ENCODE measurements at places on chromosomes 3 and 15.
A peak's percentile ranks its signal among the peaks of the same experiment; 100 is the strongest.

- DNase-seq: peak; percentile 51
Measured at GRCh38 chr15:73273181-73274002, 95.4 kb downstream of the HCN4 start.

- DNase-seq: no peak
Measured at GRCh38 chr15:70376031-70376928, 278.6 kb upstream of the TLE3 start.

GRCh38 chr3:36823806-36824205 lies 59.5 kb upstream of the DCLK3 start:
- DNase-seq: no peak

GRCh38 chr15:66849393-66849745 lies 147.3 kb downstream of the SMAD6 start:
- DNase-seq: no peak

DNA sequence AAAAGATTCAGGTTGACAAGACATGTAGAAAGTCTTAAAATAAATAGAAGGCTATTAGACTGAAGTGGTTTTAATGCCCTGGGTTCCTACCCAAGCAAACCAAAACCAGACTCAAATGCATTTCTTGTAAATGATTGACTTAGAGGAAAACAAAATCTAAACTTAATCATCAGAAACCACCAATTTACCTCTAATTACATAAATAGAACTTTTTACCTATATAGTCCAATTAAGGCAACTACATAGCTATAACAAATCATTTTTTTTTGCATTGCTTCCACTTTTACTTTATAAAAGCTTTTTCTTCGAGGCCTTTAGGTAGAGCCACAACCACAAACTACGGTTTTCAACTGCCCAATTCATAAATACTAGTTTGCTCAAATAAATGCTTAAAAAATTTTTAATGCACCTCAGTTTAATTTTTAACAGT lies 231.3 kb upstream of the ARHGEF26 start:
- DNase-seq: no peak

- no peak for DNase-seq
Measured at GRCh38 chr3:177752831-177753230, 555.5 kb upstream of the TBL1XR1 start.

DNA sequence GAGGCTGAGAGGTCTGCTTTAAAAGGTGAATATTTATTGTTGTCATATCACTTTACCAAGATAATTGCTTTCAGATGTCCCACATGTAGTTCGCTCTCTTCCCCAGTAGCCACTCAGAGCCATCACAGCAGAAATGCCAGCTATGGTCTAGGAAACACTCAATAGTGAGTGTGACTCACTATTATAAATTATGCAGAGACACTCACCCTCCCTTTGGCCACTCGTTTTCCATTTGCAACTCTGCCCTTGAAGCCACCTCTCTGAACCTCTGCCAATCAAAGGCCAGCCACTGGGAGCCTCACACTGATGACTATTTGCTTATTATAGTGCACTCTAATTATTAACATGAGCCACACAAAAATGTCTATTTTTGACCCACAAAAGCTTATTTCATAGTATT lies 328.1 kb upstream of the ATP10A start:
- no peak for DNase-seq

GRCh38 chr3:160498202-160498601 lies 48.6 kb upstream of the TRIM59 start:
- DNase-seq: no peak

GRCh38 chr3:39291903-39292329 lies 12.1 kb upstream of the CX3CR1 start:
- peak; percentile 75 for DNase-seq

DNA sequence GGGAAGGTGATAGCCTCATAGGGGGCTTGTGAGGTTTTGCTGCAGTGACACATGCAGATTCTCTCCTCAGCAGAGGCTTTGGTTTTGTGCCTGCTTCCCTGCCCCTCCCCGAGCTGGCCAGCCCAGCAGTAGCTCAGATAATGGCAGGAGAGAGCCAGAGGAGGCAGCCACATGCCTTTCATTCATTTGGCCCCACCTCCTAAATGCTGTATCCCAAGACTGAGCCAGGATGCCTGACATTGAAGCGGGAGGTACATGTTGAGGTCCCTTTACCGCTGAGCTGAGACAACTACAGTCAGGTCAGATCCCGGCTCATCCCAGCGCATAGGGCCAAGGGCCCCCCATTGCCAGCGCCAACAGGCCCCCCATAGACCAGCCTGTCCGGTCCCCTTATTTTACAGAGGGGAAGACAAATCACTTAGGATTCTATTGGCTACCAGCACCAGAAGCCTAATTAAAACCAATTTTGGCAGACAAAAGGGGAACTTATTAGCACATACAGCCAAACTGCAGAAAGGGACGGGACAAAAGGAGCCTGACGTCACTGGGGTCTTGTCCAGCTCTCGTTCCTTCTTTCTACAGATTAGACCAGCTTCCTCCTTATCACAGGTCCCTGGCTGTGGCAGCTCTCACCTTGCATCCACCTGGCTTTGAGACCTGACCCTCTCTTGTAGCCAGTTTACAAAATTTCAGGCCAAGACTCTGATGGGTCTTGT lies 12.1 kb upstream of the POLG start:
- no peak for DNase-seq

- no peak for DNase-seq
Measured at GRCh38 chr3:177459401-177459800, 262.1 kb upstream of the TBL1XR1 start.

- peak; percentile 45 for DNase-seq
Measured at GRCh38 chr3:116155841-116156240, 289.4 kb downstream of the LSAMP start.

- no peak for DNase-seq
Measured at GRCh38 chr15:28991236-28992171, 105.7 kb downstream of the APBA2 start.

GRCh38 chr3:114809668-114810413 lies 337.2 kb downstream of the ZBTB20 start:
- no peak for DNase-seq

DNA sequence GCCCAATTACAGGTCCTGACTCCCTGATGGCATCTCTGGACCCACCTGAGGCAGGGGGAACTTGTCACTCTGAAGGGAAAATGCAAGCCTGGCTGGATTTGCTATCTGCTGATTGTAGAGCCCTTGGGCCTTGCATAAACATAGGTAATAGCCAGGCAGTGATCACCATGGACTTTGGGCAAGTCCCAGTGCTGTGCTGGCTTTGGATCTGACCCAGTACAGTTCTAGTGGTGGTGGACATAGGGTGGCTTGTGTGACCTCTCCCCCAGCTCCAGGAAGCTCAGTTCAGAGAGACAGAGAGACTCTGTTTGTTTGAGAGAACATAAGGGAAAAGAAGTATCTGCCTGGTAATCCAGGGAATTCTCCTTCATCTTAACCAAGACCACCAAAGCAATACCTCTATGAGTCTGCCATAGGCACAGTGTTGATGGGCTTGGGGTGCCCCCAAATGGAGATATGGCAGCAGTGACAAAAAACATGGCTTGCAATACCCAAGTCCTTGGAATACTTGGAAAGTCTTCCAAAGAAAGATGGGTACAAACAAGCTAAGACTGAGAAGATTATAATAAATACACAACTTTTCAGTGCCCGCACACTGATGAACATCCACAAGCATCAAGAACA lies 348.5 kb downstream of the PYDC2 start:
- DNase-seq: no peak

DNA sequence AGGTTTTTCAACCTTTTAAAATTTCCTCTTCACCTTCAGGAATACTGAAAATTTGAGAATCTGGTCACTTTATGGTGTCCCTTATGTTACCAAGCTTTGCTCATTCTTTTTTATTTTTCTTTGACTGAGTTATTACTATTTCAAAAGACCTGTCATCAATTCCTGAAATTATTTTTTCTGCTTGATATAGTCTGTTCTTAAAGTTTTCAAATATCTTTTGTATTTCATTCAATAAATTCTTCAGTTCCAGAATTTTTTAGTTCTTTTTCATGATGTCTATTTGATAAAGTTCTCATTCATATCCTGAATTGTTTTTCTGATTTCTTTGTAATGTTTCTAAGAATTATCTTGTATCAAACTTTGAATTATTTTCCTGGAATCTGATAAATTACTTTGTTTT lies 63.9 kb downstream of the UQCC5 start:
- DNase-seq: no peak

DNA sequence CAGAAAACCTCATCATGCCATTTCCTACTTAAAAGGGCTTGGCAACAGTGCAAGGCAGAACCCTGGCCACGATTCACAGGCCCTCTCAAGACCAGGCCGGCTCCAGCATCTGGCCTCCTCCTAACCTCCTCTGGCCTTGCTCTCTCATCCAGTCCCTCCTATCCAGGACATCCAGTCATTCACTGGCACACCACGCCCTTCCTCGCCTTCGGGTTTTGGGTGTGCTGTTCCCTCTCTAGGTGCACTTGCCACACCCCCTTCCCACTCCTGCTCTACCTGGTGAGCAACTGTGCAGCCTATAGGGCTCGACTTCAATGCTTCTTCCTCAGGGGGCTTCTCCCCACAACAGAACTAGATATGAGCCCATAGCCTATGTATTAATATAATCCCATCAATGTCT lies 317.1 kb downstream of the ARRDC4 start:
- DNase-seq: no peak

DNA sequence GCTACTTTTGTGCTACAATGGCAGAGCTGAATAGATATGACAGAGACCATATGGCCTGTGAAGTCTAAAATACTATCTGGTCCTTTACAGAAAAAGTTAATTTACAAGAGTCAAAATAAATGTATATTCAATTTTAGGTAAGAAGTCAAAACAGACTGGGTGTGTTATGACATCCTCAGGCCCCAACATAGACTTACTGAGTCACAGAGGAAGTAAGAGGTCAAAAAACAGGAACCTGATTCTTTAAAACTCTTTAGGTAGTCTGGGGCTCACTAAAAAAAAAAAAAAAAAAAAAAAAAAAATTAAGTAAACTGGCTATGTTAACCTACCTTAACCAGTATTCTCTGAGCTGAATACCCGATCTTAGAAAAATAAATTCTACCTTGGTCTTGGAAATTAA lies 13.1 kb downstream of the DNAAF4 start:
- DNase-seq: no peak

DNA sequence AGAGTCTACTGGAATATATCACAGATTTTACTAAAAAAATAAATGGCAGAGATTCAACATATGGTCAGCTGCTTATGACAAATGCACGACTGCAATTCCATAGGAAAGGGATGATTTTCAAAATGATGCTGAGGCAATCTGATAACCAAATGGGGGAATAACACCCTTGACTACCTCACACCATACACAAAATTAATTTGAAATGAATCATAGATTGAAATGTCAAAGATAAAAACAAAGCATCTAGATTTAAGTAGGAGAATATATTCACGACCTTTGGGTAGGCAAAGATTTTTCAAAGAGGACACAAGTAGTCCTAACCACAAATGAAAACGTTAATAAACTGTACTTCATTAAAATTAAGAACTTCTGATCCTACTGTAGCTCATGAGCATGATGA lies 11.2 kb downstream of the SENP7 start:
- no peak for DNase-seq

DNA sequence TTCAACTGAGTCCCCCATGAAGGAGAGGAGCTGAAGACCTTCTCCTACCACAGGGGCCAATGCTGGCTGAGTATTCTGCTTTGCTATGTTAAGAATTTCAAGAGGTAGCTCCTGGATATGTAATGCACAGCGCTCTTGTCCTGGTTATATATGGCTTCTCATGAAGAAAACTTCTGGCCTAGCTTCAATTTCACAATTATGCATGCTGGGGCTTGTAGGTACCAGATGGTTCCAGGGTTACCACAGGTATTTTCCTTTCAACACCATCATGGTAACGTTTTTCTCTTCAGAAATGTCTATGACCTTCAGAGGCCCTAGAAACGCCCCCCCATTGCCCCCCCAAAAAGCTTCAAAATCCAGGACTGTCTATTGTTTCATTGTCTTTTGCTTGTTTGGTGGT lies 311.7 kb upstream of the ICE2 start:
- no peak for DNase-seq

GRCh38 chr3:125059488-125060245 lies 3.9 kb upstream of the HEG1 start:
- no peak for DNase-seq

DNA sequence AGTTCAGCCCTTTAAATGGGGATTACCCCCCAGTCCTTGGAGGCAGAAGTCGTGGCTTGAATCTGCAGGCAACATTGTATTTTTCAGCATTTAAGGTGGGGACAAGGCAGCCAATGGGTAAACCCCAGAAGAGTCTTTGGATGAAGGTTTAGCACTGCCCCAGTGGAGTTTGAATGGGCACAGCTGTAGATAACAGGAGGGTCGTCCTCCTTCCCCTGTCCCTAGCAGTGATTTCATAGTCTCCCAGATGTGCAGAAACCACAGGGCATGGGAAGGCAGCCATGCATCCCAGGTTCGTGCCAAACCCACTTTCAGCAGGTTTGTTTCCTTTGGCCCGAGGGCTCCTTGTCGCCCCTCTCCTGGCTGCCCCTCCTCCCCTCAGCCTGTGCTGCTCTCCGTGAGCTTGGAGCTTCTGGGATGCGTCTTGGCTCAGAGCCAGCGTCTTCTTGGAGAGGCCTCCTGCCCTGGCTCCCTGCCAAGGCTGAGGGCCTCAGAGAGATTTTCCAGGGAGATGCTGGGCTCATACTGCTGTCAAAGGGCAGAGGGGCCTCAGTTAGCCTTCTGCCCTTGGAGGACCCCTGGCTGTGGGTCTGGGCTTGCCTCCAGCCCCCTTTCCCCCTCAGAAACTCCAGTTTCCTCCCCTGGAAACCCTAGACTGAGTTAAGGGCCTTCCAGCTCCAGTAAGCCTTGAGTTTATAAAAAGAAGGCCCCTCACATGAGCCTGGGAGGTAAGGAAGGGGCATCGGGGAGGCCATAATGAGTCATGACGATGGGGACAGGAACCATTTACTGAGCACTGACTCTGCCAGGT lies 48.9 kb upstream of the POLG start:
- DNase-seq: peak; percentile 79

DNA sequence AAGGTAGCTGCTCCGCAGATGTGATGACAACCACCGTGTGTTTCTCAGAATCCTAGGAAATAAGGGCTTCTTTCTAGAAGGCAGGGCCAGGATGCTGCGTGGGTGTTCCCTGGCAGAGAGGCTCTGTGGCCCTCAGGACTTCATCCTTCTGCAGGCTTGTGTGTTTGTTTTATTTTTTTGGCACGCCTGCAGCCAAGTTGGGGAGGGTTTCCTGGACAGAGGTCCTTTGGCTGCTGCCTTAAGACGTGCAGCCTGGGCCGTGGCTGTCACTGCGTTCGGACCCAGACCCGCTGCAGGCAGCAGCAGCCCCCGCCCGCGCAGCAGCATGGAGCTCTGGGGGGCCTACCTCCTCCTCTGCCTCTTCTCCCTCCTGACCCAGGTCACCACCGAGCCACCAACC lies at the start of gene CLEC3B:
TSS of gene CLEC3B (plus strand) at position 266 of the 400 bp plus-strand sequence. CDS start at position 326, 60 bp downstream.
- DNase-seq: peak; percentile 77

- DNase-seq: no peak
Measured at GRCh38 chr3:50474717-50475116, 28.7 kb downstream of the CACNA2D2 start.

DNA sequence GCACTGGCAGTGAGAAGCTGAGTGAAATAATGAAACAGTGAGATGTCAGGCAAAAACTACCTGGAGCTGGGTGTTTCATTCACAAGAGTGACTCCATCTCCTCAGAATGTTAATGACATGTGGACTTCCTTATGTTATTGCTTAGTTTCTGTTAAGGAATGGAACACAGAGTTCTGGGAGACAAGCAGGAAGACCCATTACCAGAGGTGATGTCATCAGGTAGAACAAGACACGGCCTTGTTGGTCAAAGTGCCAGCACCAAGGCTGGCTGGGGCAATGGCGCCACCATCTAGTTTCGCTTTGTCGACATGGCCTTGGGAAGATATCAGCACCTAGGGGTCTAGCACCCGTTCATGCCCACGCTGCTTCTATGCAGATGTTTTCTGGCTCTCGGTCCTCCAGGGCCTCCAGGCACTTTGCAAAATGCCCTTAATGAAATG lies 252.2 kb downstream of the FAM43A start:
- DNase-seq: no peak
